CD4-positive, alpha-beta T cell treated with Interleukin-2 at 100 ng/mL for 4 hours (primary cell): ENCODE measurements at places on chromosomes 1 and 21.
A peak's percentile ranks its signal among the peaks of the same experiment; 100 is the strongest.

DNA sequence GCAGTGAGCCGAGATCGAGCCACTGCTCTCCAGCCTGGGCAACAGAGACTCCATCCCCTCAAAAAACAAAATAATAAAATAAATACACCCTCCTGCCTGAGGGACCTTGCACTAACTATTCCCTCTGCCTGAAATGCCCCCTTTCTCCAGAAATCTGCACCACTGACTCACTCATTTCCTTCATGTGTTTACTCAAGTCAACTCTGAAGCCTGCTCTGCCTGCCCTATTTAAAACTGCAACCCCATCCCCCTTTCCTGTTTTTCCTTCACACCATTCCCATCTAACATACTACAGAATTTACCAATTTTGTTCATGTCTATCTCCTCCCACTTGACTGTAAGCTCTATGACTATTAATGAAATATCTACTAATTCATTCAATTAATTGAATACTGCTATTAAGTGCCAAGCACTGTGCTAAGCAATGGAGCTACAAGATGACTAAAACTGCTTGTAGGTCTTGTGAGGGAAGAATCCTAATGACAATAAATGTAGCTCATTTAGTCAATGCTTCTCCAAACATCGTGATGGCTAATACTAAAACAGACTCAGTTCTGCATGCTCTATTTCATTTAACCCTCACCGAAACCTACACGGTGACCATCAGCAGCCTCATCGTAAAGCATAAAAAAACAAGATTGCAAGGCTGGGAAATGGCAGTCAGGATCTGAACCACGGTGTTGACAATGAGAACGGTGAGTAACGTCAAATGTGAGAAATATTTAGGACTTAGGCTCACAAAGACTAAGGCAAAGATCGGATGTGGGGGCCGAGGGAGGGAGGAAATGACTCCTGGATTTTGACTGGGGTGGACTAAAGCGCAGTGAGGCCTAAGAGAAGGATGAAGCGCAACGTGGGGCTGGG is 749 bp upstream of the TMEM39B start:
- peak; percentile 10 for DNase-seq

GRCh38 chr1:25729790-25730644 is 70.0 kb upstream of the SELENON start:
- peak; percentile 33 for DNase-seq

GRCh38 chr1:242128951-242129502 is 130.1 kb upstream of the MAP1LC3C start:
- DNase-seq = no peak

GRCh38 chr1:183794088-183794487 is 10.8 kb upstream of the RGL1 start:
- no peak for DNase-seq

DNA sequence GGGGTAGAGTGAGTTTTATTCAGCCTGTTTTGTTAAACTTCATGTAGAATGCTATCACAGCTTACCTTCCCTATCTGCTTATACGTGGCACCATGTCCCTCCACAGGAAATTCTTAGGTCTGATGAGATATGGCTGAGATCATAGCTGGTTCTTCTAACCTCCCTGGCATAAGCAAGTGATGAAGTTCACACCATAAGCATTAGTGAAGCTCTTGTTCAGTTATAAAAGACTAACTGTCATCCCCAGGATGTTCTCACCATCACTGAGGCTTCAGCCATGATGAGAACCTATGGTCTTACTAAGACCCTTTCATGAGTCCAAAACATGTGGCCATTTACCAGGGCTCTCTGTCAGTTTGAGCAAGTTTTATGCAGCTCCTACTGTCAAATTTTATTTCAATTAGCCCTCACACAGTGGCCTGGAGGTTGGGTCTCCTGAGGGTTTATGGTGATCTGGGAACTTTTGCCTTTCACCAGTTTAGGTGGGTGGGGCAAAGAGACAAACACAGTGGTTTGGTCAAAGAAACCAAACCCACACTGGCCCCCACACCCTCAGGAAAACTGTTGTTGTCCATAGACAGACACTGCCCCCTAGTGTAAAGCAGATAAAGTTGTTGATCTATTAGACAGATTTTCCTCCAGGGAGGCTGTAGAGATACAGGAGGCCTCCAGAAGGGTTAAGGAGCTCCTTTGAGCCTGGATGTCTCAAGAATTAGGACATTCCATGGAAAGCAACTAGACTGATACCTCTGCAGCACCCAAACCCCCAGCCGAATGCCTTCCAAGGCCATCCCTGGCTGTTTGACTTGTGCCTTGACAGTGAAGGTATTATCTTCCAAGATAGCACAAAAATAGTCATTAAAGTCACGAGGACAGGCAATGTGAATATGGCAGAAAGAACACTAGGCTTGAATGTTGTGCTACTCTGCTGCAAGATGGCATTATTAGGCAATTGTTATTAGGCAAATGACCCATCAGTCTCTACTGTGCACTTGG is 5.0 kb downstream of the SLC22A15 start:
- DNase-seq = peak; percentile 26

- DNase-seq = no peak
These were observed 246.1 kb upstream of the DUSP10 start for GRCh38 chr1:221987860-221988520.

- DNase-seq = no peak
These were observed 76.5 kb upstream of the ADAMTS5 start for GRCh38 chr21:27043377-27043776.

DNA sequence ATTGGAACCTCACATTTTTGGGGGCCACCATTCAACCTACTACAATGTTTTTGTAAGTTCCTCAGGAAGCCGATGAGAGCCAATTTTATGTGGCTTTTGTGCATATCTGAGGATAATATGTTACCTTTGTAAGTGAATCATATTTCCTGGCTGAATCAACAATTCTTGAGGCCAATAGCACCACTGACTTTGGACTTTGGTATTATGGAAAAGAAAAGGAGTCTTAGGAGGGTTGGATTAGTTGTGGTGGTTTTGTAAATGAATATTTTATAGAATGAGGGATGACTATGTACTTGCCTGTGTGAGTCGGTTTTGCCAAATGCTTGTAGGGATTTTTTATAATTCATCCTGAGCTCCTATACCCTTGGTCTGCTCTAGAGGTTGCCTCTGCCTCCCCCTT is 181.5 kb upstream of the HMGB4 start:
- DNase-seq = no peak

DNA sequence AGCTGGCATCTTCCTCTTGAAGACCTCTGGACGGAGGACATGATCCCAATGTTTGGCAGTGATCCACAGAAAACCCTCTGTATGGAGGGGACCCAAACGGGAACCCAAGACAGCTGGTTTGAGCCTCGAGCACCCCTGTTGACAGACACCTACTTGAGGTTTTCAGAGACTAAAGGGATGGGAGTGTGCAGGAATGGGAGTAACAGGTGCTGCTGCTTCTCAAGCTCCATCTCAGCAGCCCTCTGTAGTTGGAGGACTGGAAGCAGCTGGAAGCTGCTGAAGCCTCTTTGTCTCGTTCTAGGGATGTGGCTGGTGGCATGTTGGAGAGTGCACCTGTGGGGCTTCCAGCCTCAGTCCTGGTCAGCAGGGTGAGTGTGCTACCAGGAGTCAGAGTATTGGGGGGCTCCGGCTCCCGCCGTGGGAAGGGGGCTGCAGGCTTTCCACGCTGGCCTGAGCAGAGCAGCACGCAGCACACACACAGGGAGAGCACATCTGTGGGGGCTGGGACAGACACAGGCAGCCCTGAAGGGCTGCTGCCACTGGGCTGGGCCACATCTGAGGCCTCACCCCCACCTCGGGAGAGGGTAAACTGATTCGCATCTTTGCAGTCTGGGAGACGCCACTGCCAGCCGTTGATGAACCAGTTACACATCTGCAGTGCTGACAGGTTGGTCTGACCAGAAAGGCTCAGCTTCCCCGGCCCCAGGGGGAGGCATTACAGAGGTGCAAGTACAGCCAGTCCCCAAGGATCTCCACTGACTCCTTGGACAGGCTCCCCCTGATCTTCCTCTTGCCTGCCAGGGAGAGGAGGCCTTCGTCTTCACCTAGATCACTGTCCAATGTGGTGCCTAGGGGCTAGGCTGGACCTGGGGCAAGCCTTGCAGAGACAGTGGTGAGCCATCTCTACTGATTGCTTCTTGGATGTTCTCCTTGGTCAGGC is 56.6 kb downstream of the ADSS2 start:
- DNase-seq = no peak

GRCh38 chr1:245965398-245965797 is 541.7 kb downstream of the SMYD3 start:
- no peak for DNase-seq

DNA sequence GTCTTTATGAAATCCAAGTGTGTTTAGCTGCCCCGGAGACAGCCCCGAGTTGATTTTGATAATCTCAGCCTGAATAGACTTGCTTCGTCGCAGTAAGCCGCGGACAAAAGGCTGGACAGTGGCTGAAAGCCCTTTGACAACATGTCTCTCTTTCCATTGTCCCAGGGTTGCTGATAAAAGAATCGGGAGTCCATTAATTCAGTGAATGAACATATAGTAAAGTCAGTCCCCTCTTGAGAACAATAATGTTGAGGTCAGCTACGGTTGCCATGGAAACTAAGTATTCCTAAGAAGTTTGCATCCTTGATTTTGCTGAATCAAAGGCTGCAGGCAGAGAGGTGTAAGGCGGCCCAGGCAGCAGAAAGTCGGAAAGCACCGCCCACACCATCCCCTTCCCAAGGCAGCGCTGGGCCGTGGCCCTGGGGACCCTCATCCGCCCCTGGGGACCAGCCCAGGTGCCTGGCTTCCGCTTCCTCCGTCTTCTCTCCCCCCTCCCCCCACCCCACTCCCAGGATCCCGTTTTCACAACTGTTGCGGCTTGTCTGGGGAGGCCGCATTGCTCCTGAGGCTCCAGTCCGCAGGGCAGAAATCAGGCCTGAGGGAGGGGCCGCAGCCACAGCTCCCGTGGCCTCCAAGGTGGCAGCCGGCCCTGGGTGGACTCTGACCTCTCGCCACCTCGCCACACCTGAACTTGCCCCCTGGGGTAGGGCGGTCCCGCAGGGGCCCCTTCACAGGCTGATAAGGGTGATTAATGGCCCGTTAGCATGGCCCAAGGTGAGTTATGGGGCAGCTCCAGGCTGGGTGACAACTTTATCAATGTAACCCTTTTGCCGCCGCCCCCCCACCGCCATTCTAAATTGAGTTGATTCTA is 180.9 kb downstream of the PRDM16 start:
- no peak for DNase-seq

- no peak for DNase-seq
These were observed 113.4 kb downstream of the GRIK3 start for GRCh38 chr1:36920801-36921405.

DNA sequence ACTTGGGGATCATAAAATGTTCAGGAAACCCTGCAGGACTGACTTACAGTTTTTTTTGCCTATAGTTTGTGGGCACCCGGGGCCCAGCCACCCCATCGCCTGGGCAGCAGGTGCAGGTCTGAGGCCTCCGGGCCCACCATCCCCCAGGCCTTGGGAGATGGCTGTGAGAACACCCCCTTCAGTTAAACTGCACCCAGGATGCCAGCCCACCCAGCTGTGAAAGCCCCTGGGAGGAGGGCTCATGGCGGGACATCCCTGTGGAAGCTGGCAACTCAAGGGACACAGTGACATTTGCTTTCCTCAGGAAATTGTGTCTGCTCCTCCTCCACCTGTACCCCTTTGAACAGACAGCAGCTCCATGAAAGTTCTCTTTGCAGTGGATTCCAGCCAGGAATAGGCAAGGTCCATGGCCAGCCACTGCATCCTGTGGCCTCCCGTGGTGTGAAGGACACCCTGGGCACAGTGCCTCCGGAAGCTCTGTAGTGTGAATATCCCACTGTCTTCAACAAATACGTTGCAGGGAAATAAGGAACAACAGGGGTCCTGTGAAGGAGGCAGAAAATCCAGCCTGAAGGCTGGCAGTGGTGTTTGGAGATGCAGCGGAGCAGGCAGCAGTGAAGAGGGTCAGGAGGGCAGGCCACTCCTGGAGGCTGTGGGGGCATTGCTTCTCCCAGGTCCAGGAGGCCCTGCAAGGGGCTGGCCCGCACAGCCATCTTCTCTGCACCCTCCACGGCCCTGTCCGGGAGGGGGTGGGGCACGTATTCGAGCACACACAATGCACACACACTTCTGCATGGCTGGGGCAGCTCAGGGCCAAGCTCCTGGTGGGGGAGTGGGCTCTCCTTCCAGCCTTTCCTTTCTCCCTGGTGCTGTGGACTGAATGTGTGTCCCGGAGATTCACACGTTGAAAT is 2.1 kb upstream of the OBSCN start:
- no peak for DNase-seq

- no peak for DNase-seq
These were observed 48.1 kb upstream of the FNBP1L start for GRCh38 chr1:93399781-93400180.

GRCh38 chr1:10074059-10074851 is 41.5 kb downstream of the UBE4B start:
- peak; percentile 56 for DNase-seq

GRCh38 chr21:41170859-41171609 is 3.1 kb downstream of the BACE2 start:
- DNase-seq = no peak

- no peak for DNase-seq
These were observed 17.6 kb upstream of the CCT8 start for GRCh38 chr21:29091033-29091432.

GRCh38 chr1:12031039-12031980 is 12.0 kb downstream of the MIIP start:
- peak; percentile 17 for DNase-seq

DNA sequence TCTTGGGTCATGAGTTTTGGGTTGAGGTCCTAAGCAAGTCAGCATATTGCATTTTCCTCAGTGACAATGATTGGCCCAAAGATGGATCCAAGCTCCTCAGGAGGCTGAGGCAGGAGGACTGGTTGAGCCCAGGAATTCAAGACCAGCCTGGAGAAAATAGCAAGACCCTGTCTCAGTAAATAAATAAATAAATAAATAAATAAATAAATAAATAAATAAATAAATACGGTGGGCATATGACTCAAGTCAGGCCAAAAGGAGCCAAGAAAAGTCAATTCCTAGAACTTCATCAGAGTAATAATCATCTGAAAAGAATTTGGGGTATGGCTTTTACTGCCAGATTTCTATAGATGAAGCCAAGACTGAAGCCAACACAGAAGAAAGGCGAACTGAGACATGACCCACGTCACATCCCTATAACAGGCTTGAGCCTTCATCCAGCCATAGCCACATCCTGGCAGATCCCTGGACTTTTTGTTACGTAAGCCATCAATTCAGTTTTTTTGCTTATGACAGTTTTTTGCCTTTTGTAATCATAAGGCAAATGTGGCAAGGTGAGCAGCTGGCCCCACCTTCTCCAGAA is 88.5 kb upstream of the NFASC start:
- no peak for DNase-seq

GRCh38 chr21:31198575-31198974 is 145.5 kb downstream of the TIAM1 start:
- DNase-seq = peak; percentile 66

GRCh38 chr1:26288311-26288941 is 8.5 kb downstream of the SH3BGRL3 start:
- peak; percentile 86 for DNase-seq

DNA sequence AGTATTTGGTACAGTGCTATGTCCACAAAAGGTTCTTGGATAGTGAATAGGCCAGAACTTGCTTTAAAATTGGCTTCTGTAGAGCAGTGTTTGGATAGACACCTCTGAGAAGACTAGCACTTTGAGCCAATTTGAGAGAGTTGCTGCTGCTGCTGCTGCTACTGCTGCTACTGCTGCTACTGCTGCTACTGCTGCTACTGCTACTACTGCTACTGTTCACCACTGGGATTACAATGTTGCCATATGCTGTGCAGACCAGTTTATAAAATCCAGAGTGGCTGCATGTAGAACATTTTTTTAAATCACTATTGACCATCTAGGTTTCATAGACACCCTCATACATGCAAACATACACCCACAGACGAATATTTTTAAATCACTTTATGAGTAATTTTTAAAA is 15.3 kb downstream of the GORAB start:
- DNase-seq = no peak
